ENCODE measurements at places on chromosomes 1 and 21.

DNA sequence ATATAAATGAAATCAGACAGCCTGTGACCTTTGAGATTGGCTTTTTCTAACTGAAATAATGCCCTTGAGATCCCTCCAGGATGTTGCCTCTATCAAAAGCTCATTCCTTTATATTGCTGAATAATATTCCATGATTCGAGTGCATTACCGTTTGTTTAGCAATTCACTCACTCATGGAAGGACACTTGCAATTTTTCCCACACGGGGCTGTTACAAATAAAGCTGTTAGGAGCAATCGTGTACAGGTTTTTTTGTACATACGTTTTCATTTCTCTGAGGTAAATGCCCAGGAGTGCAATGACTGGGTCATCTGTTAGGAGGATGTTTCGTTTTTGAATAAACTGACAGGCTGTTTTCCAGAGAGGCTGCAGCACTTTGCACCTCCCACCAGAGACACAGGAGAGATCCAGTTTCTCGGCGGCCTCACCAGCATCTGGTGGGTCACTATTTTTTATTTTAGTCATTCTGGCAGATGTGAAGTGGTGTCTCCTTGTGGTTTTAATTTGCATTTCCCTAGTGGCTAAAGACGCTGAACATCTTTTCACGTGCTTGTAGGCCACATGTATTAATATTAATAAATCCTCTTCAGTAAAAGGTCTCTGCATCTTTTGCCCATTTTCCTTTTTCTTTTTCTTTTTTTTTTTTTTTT lies 11.0 kb downstream of the PRDM15 start:
- no peak for DNase-seq

DNA sequence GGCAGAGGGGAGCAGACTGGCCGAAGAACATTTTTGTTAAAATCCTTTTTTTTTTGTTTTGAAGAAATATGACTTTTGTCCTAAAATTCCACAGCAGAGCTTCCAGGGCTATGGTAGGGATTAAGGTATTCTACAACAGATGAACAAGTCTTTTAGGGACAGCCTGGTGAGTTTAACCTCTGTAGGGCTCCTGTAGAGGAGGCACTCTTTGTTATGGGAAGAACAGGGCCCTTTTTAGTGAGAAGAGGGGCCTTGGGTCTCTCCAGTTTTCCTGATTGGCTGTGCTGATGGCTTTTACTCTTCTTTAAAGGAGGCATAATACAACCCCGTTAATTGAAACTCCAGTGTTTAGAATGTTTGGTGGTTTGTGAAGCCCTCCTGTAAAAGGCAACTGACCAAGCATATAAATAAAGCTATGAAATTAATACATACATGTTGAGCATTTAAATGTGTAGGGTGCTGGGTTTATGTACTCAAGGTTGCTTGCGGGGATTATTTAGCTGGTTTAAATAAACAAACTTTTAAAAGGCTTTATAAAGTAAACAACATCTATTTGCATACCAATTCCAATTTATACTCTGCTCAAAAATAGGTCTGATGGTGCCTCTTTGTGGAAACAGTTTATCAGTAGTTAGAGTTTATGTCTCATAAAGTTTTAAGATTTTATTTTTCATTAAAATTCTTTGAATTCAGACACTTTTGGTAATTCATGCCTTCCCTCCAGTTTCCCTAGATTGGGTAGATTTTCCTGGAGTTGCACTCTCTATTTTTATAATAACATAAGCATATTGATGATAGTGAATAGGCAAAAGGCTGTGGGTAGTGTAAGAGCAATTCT lies 46.5 kb downstream of the PBX1 start:
- no peak for DNase-seq

DNA sequence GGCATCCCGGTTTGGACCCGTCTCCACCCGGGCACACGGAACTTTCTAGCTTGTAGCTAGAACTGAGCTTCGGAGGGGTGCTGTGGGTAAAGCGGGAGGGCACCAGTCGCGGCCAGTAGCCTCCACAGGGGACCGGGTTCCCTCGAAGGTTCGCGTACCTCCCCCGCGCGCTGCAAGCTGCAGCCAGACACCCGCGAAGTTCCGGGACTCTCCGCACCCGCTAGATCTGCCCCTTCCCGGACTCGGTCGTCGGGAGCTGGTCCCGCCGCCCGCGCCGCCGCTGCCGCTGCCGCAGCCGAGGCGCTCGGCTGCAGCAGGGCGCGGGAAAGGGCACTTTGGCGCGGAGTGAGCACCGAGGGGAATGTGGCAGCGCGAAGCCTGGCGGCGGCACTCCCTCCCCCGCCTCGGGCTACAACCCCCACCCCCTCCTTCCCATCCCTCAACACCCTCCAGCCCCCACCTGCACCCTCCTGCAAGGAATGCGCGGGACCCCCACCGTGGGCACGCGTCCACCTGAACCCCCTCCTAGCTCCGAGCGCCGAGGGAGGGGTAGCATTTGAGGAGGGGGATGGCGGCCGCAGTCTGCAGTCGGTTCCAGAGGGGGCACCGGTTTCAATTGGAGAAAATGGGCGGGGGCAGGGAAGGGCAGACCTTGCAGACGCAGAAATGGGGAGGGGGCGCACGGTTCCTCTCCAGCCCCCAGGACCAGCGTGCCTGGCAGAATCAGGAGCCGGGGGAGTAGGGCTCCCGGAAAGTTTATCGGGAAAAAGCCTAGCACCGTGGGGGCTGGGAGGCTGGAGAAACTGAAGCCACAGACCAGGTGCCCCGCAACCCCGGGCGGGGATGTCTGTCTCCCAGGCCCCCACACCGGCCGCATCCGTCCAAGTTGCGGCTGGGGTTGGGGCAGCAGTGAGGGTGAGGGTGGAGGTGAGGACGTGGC lies 968 bp downstream of the CSMD2 start:
- DNase-seq = no peak

DNA sequence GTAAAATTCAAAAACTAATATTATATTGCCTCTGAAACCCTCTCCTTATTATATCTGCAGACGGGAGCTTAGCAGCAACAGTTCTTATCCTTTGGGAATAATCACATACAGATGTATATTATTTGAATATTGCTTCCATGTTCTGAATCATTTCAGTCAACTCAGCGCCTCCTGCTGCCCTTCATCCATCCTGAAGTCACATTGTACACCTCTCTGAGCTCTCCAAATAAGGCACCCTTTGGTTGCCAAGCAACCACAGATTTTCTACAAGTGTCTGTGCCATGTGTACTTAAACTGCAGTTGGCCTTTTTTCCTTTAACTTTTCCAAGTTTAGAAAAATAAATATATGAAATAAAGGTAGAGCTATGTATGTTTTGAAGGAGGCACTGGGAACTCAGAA lies 384.3 kb downstream of the LRRIQ3 start:
- no peak for DNase-seq

DNA sequence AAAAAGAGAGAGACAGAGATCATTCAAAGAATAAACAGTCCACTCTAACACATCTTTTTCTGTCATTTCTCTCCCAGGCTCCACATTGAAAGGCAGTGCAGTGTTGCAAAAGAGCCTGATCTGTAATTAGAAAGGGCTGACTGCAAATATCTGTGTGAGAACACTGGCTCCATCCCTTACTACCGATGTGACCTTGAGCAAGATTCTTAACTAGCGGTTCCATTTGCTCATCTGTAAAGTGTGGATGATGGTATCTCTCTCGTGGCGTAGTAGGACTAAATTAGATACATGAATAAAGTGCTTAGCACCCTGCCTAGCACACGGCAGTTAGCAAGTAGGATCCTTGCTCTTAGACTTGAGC lies 26.9 kb upstream of the SLC44A3 start:
- no peak for DNase-seq

GRCh38 chr21:23131177-23131576 lies 2133.0 kb downstream of the NCAM2 start:
- DNase-seq = no peak

- DNase-seq = no peak
Observed at GRCh38 chr1:27106561-27107323, 48.2 kb downstream of the SLC9A1 start.

GRCh38 chr1:157162345-157162744 lies 24.1 kb upstream of the ETV3 start:
- DNase-seq = no peak

DNA sequence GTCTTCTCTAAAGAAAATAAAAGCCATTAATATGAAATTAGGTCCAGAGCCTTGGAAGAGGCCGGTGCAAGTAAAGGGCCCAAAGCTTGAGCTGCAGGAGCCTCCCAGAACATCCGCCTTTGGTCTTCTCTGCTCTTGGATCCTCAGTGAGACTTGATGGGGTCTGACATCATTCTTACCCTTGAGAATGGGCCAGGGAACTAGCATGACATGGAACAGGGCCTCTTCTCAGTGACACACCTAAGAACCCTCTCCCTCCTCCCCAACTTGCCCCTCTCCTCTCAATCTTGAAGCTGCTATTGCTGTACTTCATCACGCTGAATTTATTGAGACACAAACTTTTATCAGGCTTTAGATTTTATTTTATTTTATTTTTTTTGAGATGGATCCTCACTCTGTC lies 40.3 kb upstream of the SRSF10 start:
- no peak for DNase-seq

GRCh38 chr1:82044111-82044510 lies 243.4 kb downstream of the ADGRL2 start:
- no peak for DNase-seq

DNA sequence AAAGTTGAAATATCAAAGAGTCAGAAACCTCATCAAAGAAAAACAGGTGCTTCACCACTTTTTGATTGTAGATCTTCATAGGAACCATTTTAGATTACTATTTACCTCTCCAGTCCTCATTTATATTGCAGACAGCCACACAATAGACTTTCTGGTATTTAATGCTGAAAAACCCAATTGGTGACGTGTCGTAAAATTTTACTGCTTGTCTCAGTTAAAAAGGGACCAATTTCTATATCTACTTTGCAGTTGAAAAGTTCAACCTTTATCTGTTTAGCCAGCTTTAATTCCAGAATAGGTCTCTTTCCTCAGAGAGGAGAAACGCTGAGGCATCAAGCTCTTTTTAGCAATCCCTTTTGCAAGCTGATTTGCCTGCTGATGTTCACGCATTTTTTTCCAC lies 1722.4 kb downstream of the PLA2G4A start:
- no peak for DNase-seq

GRCh38 chr21:45161038-45161945 lies 86.9 kb downstream of the ADARB1 start:
- DNase-seq = no peak

GRCh38 chr1:14296795-14297194 lies 301.7 kb upstream of the KAZN start:
- no peak for DNase-seq

DNA sequence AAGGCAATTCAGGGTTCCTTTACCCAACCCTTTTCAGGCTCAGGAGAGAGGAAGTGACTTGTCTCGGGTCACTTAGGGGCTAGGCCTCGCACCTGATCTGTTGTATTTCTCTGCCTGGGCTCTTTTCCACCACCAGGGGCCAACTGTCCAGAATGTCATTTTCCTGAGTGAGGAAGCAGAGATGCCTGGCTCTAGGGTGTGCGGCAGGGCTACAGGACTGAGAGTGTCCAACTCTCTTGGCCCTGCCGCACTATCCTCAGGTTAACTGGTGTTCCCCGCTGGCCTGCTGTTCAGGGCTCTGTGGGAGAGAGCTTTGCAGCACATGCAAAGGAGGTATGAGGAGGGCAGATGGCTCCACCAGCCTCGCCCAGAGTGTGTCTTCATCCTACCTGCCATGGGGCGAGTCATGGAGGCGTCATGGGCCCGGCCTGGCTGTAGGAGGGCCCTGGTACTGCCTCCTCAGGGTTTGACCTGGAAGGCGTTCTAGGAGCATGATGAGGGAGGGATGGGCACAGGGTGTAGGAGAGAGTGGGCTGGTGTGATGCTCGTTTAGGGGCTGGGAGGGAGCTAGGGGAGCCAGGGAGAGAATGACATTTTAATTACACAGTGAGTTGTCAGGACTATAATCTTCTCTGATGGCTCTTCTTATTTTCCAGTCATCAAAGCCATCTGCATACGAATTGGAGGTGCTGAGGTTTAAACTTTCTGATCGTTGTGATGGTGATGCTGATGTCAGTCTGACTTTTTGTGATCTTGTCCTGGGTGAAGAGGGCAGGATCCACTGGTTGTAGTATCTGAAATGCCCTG lies 128.3 kb downstream of the NOS1AP start:
- no peak for DNase-seq

DNA sequence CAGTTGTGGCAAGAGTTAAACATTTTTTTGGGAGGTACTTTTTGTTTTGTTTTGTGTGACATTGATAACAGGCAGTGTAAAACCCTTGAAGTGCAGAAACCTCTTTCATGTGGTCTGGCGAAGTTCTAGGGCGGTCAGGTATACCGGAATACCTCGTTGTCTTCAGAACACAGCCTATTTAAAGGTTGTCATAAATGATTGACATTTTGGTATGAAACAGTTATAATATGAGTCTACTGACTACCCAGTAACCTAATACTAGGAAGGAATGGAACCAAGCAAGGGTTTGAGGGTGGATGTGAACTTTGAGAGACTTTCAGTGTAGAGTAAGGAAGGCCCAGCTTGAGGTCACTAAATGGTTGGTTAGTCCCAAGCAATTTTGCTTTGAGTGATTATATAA lies 40.5 kb downstream of the PATJ start:
- DNase-seq = no peak

GRCh38 chr1:43979528-43980254 lies 681 bp downstream of the B4GALT2 start:
- DNase-seq = no peak

GRCh38 chr1:176989754-176990153 lies 174.8 kb downstream of the ASTN1 start:
- DNase-seq = no peak

DNA sequence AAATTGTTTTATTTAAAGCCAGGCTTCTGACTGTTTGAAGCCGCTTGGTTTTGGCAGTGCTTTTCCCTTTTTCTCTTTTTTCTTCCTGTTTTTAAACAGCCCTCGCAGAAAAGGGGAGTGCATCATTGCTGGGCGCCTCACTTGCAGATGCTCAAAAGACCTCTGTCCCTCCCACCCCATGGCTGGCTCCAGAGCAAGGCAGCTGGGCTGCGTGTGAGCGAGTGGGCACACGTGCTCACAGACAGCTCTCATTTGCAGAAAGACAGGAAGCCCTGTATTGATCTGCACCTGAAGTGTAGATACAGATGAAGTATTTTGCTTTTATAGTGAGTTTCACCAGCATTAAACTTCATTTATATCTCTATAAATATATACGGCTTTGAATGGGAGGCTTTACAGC lies 8.8 kb downstream of the TNR start:
- no peak for DNase-seq

DNA sequence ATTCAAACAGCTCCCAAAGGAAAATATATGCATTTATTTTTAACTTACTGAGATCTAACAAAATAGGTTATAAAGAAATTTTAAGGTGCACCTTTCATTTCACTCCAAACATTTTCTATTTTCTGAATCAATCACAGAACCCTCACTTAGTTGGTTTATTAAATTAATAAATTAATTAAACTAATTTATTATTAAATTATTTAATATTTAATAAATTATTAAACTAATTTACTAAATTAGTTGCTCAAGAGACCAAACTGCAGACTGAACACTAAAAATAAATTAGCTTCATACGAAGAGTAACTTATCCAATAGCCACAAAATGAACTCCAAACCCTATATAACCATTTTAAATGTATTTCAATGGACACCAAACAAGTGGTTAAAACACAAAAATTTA lies 68.0 kb downstream of the PRPF38A start:
- no peak for DNase-seq

GRCh38 chr1:155083865-155084721 lies 5.5 kb downstream of the EFNA3 start:
- DNase-seq = no peak
